ENCODE measurements at places on chromosomes 5 and 9.

DNA sequence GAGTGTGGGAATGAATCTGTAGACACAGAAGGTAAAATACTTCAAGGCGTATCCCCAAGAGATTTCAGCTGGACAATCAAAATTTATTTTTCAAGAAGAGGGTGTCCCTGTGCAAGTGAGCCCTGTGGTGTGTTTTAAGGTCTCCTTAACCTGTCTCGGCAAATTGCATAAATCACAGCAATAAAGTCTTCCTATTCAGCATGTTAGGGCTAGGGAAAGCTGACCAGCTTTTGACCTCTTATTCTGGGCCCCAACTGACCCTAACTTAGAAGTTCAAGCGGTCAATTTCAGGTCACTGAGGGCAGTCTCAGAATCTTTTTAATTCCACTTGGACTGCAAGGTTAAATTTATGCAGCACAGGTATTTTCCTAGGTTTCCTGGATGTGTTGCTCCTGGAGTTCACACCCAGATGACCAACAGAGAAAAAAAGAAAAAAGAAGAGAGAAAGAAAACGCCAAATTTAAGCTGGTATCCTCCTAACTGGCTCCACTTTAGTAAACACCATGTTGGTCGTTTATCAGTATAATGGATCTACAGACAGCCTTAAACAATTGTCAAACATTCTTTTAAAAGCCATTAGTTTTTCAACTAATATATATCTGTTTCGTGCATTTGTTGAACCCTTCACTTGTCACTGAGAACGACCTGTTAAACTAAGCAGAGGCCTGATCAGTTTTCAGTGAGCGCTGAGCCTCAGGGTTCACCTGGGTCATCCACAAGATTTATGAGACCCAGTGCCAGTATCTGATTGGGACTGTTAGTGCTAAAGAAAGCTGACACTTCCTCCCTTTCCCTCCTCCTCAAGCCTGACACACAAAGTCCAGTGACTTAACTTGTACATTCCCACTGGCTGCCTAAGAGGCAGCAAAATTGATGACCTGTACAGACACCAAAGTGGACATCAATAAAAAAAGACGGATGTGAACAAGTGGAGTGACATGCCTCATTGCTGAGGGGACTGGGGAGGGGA, 546.1 kb downstream of the NR2F1-AS1 start:
- DNase-seq: no peak

DNA sequence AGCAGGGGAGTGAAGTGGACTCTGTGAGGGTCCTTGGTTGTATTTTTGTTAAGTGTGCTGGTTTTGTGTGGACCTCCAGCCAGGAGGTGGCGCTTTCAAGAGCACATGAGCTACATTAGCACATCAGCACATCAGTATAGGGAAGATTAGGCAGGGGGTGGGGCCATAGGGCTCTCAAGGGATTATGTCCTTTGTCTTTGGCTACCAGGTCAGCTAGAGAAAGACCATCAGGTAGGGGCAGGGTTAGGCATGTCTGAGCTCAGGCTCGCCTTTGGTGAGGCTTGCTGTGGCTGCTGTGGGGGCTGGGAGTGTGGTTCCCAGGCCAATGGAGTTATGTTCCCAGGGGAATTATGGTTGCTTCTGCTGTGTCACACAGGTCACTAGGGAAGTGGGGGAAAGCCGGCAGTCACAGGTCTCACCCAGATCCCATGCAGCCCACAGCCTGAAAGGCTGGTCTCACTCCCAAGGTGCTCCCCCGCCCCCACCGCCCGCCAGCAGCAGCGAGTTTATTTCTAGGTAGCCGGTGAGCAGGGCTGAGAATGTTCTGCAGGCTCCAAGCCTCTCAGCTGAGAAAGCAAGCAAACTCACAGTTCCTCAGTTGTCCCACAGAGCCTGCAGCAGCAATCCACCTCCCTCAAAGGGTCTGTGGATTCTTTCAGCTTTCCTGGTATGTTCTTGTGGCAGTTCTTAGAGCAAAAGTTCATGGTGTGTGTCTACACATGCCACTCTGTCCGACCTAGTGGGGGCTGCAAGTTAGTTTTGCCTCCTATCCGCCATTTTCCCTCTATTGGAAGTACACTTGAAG, 13.7 kb downstream of the OR1J1 start:
- peak; percentile 37 for DNase-seq

GRCh38 chr5:14292766-14293658, 149.9 kb downstream of the TRIO start:
- no peak for DNase-seq

DNA sequence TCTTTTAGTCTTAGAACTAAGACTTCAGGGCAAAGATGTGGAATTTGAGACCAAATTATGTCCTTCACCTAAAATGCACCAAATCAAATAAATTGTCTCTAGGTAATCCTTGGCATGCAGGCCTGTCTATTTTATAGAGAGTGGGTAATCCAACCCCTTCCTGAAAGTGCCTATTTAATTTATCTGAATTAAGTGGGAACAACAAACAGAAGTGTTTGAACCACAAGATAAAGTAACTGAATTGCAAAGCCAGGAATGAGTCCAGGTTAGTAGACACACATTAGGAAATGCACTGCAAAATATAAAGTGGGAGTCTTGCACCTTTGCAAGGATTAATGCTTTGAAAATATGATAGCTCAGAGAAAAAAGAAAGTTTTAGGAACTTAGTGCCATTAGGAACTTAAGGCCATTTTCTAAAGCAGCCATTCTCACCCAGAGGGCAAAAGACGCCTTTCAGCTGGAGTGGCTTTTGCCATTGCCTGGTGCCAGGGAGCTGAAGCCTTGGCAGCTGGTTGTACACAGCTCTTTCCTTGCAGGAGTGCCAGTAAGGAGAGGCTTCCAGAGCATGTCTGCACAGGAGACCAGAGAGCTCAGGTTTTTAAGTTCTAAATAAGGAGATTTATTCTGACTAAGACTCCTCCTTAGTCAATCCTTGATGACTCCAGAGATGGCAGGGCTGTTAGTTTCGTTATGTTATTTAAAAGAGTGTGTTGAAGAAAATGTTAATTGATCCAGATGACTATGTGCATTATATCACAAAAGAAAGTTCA, 151.7 kb upstream of the ELL2 start:
- peak; percentile 89 for DNase-seq

DNA sequence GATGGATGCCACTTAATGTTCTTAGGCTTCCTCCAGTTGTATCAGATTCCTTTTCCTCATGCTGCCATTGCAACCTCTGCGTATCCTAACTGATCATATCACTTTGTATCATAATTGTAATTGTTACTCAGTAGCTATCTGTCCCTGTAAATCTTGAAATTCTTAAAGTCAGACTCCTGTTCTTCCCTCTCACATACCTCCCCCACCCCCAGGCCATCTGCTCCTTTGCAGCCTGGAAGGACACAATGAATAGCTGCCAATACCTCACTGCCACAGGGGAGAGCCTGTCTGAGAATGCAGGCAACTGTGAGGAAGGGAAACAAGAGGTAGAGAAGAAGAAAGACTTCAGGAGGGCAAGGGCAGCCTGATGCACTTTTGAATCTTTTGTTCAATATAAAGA, 228.5 kb downstream of the ENC1 start:
- no peak for DNase-seq

GRCh38 chr9:109385499-109385898, 64.6 kb upstream of the EPB41L4B start:
- DNase-seq: no peak

DNA sequence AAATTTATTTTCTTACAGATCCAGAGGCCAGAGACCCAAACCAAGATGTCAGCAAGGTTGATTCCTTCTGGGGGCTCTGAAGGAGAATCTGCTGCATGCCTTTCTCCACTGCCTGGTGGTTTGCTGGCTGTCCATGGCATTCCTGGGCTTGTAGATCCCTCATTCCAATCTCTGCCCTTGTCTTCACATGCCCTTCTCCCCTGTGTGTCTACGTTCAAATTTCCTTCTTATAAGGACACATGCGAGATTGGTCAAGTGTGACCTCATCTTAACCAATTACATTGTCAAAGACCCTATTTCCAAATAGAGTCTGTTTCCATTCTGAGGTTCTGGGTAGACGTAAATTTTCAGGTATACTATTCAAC, 84.5 kb upstream of the RAI14 start:
- peak; percentile 16 for DNase-seq

DNA sequence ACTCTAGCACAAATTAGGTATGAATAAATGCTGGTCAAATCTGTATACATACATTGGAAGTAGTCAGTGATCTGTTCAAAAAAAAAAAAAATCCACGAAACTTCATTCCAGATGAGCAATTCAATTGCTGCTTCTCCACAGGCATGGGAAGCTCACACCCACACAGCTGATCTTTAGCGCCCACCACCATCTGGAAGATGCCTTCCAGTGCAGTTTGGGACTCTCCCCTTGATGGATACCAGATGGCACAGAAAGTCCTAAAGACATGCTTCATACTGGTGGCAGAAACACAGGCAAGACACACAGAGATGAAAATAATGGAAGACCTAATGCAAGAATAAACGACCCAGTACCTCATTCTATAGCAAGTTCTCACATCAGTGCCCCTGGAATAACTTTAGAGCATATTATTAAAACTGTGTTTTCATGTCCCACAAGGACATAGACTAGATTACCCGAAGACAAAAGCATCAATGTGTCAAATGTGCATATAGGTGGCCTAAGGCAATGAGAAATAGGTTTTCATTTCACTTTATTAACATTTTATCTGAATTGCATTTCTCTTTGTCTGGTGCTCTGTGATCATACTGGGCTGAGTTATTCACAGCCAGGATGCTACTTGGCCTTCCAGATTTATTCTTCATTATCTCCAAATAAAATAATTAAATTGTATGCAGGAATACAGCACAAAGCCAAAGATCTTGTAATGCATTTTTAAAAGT, 135.4 kb upstream of the TAS2R1 start:
- no peak for DNase-seq

DNA sequence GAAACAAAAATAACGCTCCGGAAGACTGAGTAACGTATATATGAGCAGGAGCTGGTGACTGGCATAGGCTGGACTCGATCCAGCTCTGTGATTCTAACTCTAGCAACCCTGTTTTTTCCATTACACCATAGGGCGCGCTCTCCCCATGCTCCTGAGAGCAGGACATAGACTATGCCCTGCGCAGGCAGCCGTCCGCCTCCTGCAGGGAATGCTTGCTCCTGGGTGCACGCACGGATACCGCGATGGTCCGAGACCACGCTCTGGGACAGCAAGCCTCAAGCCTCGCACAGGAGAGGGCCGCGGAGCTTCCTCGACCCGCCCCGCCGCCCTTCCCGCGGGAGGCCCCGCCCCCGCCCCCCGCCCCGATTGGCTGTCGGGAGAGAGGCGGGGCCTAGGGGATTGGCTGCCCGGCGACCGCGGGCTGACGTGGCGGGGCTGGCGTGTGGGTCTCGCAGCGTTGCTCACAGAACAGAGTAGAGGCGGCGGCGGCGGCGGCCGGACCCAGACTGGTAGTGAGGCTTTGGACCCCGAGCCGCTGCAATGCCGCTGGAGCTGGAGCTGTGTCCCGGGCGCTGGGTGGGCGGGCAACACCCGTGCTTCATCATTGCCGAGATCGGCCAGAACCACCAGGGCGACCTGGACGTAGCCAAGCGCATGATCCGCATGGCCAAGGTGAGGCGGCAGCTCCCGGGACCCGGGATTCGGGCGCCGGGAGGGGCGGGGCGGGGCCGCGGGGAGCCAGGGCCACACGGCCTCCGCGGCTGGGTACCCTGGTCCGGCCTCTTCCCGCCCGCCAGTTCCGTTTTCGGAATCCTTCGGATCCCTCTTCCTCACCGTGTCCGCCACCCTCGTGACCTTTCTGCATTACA, at the start of gene NANS:
Gene NANS (plus strand): TSS at position 464 of the 869 bp plus-strand sequence. CDS start 77 bp downstream, at position 541.
- peak; percentile 96 for DNase-seq

GRCh38 chr5:60274747-60275146, 381.2 kb upstream of the PDE4D start:
- no peak for DNase-seq

- DNase-seq: no peak
These were observed 28.0 kb upstream of the SLC2A8 start for GRCh38 chr9:127368852-127369402.

GRCh38 chr5:28734396-28734795, 1696.0 kb upstream of the CDH9 start:
- peak; percentile 74 for DNase-seq

- peak; percentile 41 for DNase-seq
These were observed 10.4 kb downstream of the PTCH1 start for GRCh38 chr9:95506428-95506677.

- no peak for DNase-seq
These were observed 282.1 kb upstream of the IRX1 start for GRCh38 chr5:3313569-3313968.

GRCh38 chr5:54936201-54936600, 49.2 kb downstream of the ESM1 start:
- no peak for DNase-seq

DNA sequence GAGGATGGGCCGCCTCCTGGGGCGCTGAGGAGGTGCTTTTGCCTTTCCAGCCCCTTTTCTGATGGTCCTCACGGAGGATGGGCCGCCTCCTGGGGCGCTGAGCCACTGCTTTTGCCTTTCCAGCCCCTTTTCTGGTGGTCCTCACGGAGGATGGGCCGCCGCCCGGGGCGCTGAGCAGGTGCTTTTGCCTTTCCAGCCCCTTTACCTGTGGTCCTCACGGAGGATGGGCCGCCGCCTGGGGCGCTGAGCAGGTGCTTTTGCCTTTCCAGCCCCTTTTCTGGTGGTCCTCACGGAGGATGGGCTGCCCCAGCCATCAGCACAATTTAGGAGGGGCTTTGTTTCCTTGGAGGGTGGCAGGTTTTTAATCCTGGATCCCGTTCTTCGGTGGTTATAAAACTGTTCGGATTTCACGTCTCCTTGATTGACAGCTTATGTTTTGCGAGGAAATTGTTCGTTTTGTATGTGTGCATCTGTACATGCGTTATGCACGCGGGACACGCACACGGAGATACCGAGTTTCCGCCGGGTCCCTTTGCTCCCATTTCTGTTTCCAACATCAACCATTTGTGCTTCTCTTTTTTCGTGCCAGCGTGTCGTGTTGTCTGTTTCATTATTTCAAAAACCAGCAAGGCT, 34.7 kb upstream of the SLC9A3 start:
- no peak for DNase-seq

DNA sequence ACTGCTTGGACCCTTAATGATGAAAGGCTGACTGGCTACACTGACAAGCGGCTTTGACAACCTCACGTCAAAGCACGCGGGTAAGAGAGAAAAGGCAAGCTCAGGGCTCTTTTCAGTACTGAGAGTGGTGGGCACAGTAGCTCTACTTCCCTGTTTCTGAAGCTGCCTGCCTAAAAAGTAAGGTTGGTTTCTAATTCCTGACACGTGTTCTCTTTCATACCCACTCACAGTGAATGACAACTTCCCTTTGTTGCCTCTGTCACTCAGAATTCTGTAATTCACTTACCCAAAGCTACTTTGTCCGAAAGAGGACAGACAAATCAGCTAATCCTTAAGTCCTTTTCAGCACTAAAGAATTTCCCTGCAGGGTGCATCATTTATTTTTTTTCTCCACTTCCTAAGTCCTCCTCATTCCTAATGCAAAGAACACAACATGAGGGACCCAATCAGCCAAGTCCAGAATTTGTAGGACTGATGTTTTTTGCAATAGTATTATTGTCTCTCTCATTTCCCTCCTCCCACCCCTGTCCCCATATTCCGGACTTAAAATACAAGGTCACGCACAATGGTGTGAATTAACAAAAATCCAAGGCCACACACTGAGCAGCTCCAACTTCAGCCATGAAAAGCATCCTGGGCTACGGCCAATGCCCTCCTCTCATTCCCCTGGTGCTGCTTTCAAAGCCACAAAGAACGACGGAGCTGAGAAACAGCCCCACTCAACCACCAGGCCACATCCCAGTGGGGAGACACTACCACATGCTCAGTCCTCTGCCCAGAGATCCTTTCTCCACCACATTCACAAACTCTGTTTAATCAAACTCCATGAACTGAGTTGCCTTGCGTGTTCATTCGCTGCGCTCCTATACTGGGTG, 221.0 kb downstream of the TSSK1B start:
- DNase-seq: no peak

- DNase-seq: peak; percentile 87
These were observed 53.5 kb upstream of the TJP2 start for GRCh38 chr9:69120380-69121154.

- DNase-seq: no peak
These were observed 264.7 kb downstream of the NPR3 start for GRCh38 chr5:32975656-32976375.

Data from mammary epithelial cell (primary cell).